ENCODE measurements at places on chromosomes 1 and 21.
A peak's percentile ranks its signal among the peaks of the same experiment; 100 is the strongest.

DNA sequence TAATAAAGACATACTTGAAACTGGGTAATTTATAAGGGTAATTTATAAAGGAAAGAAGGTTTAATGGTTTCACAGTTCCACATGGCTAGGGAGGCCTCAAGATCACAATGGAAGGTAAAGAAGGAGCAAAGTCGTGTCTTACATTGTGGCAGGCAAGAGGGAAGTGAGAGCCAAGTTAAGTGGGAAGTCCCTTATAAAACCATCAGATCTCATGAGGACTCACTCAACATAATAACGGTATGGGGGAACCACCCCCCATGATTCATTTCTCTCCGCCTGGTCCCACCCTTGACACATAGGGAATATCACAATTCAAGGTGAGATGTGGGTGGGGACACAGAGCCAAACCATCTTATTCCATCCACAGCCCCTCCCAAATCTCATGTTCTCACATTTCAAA is 76.8 kb upstream of the ZNF678 start:
- DNase-seq: no peak

GRCh38 chr1:167401260-167401873 is 117.0 kb downstream of the CD247 start:
- DNase-seq: peak; percentile 47

GRCh38 chr1:93483200-93483599 is 35.3 kb downstream of the FNBP1L start:
- no peak for DNase-seq

DNA sequence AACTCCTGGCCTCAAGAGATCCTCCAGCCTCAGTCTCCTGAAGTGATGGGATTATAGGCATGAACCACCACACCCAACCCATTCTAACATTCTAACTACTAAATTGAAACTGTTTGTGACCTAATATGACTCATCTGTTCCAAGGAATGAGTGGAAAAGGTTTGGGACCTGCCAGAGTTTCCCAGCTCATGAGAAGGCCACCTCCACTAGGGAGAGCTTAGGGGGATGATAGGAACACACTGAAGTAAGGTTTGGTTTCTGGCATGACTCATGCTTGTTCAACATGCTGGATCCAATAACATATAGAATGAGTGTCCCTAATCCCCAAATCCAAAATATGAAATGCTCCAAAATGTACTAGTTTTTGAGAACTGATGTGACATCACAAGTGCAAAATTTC is 18.9 kb upstream of the SCAF4 start:
- no peak for DNase-seq

GRCh38 chr21:31752352-31752751 is 20.4 kb upstream of the SCAF4 start:
- DNase-seq: no peak

- no peak for DNase-seq
These were observed 27.8 kb downstream of the RHCE start for GRCh38 chr1:25392841-25393240.

DNA sequence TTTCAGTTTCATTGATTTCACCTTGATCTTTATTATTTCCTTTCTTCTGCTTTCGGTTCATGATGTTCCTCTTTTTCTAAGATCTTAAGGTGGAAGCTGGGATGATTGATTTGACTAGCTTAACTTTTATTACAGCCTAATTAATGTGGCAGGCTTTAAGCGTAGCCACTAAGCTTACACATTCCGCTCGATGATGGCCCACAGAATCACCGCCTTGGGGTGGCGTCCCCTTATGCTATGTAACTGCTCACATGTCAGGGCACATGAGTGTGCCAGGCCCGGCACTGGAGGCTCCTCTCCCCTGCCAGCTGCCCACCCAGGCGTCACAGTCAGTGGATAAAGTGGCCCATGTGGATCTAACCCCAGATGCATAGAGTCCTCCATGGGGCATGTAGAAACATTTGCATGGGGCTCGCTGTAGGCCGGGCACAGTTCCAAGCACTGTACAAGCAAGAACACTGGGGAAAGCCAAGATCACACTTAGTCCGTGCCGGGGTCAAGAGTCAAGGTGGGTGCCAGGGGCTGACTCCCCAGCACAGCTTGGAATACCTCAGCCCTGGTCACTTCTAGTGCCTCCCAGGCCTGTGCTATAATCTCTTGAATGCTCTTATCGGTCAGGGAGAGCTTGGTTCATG is 41.7 kb downstream of the PKNOX1 start:
- DNase-seq: no peak
